Lower lobe of right lung (tissue), 2 donors: ENCODE measurements at places on chromosomes 2 and 18. TPM values are rescaled to one million over a fixed set of nuclear protein-coding genes. Genes with fewer than 3 reads are reported as not detected.

TMSB10 gene
- total RNA-seq = 1,739 TPM

DNA sequence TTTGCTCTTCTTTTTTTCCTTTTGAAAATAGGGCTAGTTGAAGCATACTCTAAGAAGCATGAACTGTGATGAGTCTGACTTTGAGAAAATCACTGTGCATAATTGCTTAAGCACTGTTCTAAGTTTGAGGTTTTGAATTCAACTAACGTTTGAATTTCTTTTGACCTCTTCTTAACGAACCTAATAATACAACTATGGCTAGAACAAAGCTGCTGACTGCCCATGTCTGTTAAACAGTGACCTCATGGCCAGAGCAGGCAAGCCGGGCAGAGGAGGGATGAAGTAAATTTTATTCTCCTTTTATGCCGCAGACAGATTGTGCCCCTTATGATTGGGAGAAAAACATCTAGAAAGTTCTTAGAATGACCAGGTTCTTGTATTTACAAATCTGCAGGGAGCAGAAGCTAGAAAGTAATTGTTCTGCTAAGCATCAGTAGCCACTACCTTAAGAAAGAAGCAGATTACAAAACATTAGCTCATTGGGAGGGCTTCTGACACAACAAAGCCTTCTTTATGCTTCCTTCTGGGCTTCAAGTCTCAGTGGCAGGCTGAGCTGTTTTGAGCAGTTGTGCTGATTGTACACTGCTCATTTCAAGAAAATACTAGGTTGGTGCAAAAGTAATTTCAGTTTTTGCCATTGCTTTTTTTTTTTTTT, 97.8 kb upstream of the RASGRP3 start:
- no peak for DNase-seq

DNA sequence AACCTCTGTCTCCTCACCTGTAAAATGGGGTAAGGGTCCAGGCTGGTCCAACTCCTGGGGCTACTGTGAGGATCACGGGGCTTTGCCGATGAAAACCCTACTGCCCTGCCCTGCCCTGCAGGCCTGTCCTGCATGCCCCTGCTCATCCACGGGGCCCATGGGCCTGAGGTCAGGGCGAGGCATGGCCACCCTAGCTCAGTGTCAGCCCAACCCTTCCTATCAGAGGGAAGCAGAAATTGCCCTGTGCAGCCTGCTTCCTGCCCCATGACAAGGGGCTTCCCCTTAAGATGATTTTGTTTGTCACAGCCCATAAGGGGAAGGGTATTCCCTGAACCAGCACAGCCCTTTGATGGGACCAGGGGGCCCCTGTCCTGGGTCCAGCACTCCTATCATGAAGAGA, 353.6 kb upstream of the ID2 start:
- DNase-seq = no peak

GRCh38 chr18:23998820-23999219, 15.7 kb upstream of the TTC39C start:
- DNase-seq = no peak

- DNase-seq = no peak
These were observed 116.0 kb upstream of the ETAA1 start for GRCh38 chr2:67281101-67281500.

GYPC gene
- total RNA-seq = 92.6 TPM

RAB17 gene
- total RNA-seq = 60.1 TPM

DNA sequence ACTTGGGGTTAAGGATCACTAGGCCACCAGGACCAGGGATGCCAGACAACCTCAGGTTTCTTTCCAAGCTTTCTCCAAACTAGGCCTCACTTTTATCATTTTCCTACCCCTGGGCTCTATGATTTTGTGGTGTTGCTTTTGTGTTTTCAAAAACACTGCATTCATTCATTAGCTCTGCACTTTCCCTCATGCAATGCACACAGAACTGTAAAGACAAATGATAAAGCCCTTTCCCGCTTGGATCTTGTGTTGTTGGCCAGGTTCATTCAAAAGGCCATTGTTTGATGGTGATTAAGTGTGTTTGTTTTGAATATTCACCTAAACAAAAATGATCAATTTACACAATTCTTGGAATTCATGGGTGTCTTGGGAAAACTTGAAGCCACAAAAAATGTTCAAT, 210.7 kb upstream of the TNP1 start:
- DNase-seq = no peak

DNA sequence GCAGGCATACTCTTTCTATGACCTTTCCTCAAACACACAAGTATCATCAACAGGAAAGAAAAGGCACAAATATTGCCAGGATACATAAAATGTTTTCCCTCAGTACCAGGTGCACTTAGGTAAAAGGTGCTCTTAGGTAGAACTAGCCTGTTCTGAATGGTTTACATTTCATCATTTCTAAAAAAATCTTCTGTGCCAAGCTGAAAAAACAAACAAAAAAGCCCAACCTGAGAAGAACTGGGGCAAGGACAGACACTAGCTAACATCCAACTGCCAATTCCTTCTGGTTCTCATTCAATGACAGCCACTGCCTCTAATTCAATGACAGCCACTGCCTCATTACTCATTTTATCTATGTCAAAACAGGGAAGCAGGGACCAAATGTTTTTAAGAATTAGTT, 68.5 kb downstream of the SPIRE1 start:
- DNase-seq = no peak

GRCh38 chr2:240935103-240935876, 29.2 kb downstream of the CROCC2 start:
- DNase-seq = peak; percentile 47

GRCh38 chr2:224009605-224010315, 29.3 kb downstream of the SERPINE2 start:
- DNase-seq = no peak

DNA sequence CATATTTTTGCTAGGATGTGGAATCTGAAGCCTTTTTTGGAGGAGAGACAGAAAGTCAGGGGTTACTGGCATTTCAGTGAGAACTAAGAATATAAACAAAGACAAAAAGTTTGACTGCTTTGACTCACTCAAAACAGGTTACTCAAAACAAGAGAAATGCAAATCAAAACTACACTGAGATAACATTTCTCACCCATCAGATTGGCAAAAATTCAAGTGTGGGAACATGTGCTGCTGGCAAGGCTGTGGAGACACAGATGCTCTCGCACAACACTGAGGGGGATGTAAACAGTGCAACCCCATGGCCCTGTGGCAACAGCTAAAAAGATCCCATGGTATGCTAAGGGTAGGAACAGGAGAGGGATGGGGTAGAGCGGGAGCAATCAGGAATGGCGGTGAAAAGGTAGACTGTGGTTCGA, 86.6 kb downstream of the DTNB start:
- no peak for DNase-seq

DNA sequence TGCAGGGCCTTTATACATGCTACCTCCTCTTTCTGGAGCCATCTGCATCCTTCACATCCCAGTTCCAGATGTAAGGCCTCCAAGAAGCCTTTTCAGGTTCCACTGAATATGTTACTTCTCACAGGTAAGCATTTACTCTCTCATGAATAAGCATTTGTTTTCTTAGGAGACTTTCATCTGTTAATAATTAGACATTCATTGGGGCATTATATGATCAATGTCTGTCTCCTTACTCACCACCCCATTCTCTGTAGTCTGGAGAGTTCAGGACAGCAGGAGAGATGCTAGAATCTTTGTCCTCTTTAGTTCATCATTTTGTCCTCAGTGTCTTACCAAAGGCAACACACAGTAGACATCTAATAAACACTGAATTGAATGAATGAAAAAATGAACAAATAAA, 185.7 kb downstream of the NCKAP5 start:
- DNase-seq = no peak

DNA sequence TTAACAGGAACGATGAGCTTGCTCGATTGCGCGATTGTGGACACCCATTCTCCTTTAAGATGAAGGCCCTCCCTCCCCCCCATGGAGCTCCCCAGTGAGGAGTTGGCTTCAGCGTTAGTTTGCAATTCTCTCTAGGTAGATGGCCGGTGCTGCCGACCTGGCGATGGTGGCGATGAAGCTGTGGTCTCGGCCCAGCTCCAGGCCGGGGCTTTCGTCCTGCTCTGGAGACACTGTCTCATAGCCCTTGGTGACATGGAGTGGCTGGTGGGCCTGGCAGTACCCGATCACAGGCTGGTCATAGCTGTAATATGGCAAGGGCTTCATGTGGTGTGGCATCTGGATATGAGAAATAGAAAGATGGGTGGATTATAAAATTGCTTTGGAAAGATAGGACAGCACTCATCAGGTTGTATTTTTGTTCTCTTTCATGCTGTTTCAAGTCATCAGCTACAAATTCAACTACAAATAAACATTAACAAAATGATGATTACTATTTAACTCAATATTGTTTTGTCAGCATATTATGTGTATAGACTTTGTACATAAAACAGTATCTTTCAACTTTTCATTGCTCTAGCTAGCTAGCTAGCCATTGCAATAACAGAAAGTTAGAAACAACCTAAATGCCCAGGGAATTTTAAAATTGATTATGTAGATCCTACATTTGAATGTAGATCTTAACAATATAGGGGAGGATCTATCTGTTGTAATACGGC, 773.4 kb downstream of the LRRTM4 start:
- no peak for DNase-seq

QPCT gene
- total RNA-seq = 8.6 TPM

HOXD4 gene
- total RNA-seq = 0.97 TPM

- no peak for DNase-seq
These were observed 37.6 kb downstream of the TGFBRAP1 start for GRCh38 chr2:105291981-105292380.

DNA sequence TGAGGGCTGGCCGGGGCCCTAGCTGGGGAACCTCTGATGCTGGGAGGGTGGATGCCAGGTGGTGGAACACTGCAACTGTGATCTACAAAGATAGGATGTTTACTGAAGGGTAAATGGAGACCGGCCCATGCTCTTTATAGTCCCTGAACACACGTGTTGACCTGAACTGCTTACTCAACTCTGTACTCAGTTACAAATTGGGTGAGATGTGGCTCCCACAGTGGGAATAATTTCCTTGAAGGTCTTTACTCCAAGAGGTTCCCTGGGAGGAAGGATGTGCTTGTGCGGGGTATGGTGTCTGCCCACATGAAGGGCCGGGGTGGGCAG, 254.1 kb downstream of the PRKCE start:
- no peak for DNase-seq

- no peak for DNase-seq
These were observed 763 bp downstream of the CCDC141 start for GRCh38 chr2:179049203-179049545.

TSPYL6 gene
- not detected for total RNA-seq

DNA sequence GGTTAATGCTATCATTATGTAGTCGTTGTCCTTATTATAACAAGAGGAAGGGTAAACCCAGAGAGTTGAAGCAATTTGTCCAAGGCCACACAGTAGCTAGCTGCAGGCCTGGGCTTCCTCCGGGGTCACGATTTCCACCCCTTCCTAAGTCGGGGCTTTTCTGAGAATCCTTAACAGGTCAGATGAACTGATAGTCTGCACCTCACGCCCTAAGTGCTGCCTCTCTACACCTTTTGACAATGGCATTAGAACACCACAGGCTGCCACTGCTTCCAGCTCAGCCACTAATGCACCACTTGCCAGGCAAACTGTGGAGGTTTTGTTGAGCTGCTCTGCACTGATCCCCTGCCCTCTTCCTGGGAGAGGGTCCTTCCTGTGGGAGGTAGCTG, 37.7 kb downstream of the FOSL2 start:
- no peak for DNase-seq

DPYSL5 gene
- total RNA-seq = not detected
